Fibroblast of lung (primary cell): ENCODE measurements at places on chromosomes 7 and 10. TPM values are rescaled to one million over a fixed set of nuclear protein-coding genes. Genes with fewer than 3 reads are reported as not detected.

MKX gene
- 1.3 and 2.2 TPM in 2 replicates for polyA plus RNA-seq

- DNase-seq = no peak
These were observed 114.4 kb upstream of the GLI3 start for GRCh38 chr7:42351316-42351935.

DNA sequence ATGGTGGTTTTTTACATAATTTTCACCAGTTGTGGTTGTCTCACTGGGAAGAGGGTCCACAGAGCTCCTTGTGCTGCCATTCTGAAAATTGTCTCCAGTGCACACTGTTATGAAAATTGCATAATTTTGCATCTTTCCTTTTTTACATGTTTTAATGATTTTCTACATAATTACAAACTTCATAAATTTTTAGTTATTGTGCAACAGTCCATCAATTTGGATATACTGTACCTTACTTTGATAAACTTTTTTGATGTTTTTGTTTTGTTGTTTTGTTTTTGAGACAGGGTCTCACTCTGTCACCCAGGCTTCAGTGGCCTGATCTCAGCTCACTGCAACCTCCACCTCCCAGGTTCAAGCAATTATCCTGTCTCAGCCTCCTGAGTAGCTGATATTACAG lies 70.6 kb upstream of the AUTS2 start:
- no peak for DNase-seq

GRCh38 chr10:119315128-119316001 lies 108.0 kb downstream of the GRK5 start:
- DNase-seq = peak; percentile 98

GRCh38 chr10:76080451-76080850 lies 649.0 kb downstream of the LRMDA start:
- DNase-seq = peak; percentile 85

DNA sequence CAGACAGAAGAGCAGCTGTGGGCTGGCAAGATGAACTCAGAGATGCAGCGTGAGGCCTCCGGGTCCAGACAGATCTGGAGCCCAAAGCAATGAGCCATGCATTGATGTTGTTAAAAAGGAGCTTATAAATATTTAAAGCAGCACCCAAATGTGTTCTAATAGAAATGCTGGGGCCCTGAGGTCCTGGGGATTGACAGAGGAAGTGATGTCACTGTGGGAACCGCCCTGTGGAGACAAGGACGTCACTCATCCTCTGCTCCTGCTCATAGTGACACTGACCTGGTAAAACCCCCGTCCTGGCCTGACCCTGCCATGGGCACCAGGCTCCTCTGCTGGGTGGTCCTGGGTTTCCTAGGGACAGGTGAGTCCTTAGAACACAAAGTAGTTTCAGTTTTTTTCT lies 197.0 kb upstream of the PRSS58 start:
- DNase-seq = no peak
